ENCODE measurements at places on chromosomes 13 and 19.

DNA sequence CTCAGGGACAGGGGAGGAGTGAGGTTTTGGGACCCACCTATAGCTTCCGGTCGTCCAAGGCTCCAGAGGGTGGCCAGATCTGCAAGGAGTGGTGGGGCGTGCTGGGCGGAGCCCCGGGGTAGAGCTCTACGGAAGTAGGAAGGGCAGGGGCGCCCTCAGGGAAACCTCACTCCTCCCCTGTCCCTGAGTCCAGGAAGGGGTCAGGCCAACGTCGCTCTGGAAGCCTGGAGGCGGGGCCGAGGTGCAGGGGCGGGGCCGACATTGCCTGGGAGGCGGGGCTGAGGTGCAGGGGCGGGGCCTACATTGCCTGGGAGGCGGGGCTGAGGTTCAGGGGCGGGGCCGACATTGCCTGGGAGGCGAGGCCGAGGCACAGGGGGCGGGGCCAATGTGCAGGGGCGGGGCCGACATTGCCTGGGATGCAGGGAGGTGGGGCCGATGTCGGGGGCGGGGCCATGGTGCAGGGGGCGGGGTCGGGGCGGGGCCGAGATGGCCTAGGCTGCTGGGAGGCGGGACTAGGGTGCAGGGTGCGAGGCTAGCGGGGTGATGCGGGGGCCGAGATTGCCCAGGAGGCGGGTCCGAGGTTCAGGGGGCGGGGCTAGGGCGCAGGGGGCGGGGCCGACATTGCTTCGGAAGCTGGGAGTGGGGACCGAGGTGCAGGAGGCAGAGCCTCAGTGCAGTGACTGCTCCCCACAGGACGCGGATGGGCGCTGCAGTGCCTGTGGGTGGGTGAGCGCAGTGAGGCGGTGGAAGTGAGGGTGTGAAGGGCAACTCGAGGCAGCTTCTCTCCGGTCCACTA, 4.9 kb upstream of the PALM start:
- no peak for DNase-seq

DNA sequence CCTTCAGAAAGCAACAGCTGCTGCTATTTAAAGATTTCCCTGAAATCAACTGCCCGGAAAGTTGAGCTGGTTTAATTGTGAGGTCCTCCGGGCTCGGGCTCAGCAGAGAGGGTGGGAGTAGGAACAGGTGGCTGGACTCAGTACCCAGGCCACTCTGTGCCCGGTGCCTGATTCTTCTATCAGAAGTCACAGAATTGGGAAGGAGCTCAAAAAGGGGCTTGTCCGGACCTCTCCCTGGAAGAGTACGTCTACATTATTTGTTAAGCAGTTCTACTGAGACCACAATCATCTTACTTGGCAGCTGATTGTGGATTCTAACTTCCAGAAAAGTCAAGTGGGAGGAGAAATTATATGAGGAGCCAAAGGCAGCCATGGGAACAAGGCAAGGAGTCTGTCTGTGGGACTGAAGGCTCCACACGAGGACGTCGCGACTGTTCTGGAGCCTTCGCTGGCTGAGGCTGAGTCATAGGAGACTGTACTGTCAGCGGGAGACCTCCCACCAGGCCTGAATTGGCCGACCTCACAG, 91.7 kb upstream of the ANKRD10 start:
- DNase-seq, result peak; percentile 64

DNA sequence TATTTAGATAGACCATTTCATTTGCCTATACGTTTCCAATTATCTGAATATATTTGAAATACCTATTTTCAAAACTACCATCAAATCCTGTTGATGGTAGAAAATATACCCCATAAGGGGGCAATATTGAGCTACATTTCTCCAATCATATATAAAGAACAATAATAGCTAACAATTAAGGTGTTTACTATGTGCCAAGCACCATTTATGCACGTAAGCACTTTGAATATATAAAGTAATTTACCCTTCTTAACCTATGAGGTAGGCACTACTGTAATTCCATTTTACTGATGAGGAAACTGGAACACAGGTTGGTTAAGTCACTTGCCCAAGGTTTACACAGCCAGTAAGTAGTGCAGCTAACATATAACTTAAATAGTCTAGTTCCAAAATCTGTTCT, 79.2 kb downstream of the UBL3 start:
- DNase-seq, result no peak

DNA sequence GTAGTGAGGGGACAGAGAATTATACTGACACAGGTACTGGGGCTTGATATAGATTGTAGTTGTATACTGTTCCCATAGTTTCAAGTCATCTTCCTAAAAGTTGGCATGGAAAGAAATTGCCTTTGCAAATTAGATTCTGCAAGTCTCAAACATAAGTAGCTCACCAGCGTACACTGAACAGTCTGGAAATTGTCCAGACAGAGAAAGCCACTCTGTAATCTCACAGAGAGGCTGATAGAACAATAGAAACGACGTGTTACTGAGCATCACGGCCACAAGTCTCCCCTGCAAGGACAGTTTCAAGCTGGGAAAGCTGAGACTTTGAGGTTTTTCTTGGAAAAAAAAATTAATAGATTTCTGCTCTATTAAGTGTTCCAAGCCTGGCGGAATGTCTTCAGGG, 228.6 kb downstream of the DNAJC15 start:
- DNase-seq, result no peak

- DNase-seq, result peak; percentile 98
Observed at GRCh38 chr19:37251308-37252229, 33.6 kb downstream of the ZNF383 start.

DNA sequence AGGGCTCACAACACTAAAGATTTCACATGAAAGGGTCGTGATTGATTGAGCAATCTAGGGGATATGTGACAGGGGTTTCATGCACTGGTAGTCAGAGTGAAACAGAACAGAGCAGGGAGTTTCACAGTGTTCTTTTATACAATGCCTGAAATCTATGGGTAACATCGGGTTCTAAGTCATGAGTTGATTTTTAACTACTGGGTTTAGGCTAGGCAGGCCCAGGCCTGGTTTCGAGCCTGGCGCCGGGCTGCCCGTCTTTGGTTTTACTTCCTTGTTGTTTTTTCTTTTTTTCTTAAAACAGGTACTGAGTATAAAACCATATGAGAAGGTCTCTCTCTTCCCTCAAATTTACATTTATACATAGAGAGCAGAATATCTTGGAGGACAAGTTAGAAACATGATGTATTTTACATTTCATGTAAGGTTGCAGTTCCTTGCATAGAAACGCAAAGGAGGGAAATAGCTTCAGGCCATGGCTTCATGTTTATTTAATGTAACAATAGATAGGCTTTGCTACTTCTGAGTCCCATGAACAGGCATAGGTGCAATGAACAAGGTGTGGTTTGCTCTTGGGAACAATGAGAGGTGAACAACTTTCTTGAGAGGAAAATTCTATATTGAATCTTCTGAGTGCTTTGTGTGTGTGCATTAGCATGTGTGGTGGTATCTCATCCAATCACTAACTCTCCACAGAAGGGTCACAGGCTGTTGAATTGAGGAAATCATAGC, 128.9 kb upstream of the RXFP2 start:
- no peak for DNase-seq

DNA sequence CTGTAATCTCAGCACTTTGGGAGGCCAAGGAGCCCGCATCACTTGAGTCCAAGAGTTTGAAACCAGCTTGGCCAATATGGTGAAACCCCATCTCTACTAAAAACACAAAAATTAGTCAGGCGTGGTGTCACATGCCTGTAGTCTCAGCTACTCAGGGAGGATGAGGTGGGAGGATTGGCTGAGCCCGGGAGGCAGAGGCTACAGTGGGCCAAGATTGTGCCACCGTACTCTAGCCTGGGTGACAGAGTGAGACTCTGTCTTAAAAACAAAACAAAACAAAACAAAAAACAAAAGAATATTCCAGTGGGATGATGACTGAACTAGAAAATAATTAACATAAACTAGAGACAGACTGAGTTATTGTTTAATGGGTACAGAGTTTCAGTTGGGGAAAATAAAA, 81.7 kb upstream of the ABCC4 start:
- no peak for DNase-seq

DNA sequence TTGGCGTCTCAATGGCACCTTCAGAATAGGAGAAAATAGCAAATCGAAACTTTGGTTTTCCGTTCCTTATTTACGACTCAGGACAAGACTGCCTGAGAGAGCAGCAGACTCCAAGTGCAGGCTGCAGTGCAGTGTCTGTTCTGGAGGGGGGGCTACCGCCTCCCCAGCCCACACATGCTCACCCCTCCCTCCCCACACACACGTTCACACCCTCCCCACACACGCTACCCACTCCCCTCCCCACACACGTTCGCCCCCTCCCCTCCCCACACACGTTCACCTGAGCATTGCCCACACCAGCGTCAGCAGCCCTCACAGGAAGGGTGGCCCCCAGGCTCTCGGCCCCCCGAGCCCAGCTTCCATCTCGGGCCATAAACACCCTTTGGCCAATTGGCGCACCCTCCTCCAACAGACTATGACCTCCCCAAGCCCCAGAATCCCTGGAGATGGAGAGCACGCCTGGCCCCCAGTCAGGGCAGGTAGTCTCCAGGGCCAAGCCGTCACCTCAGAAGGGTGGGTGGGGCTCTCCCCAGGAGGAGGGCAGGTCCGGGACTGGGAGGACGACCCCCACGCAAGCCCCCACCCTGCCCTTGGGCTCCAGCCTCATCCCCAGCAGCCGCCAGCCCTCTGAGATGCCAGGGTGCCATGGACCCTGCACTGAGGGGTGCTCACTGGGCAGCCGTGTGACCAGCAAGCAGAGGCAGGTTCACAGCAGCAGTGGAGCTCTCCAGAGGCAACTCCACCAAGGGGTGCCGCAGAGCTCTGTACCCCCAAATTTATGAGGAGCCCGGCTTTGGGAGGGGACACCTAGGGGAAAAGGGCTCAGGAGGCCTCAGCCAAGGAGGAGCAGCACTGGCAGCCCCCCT, 27.5 kb downstream of the RASA3 start:
- no peak for DNase-seq

DNA sequence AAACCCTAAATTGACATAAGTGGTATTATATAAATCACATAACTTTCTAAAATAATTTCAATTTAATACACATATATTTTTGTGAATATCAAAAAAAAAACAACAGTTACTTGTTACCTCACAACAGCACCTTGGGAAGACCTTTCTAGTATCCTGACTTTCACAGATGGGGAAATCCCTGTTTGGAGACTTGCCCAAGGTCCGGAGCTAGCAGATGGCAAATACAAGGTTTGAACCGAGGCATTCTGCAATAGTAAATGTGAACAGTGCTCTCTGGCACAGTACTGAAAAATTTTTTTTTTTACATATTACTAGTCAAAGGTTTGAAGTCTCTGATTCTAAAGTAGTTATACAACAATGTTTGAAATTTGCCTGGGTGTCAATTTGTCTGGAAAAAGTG, 104.5 kb downstream of the SUCLA2 start:
- DNase-seq, result no peak

DNA sequence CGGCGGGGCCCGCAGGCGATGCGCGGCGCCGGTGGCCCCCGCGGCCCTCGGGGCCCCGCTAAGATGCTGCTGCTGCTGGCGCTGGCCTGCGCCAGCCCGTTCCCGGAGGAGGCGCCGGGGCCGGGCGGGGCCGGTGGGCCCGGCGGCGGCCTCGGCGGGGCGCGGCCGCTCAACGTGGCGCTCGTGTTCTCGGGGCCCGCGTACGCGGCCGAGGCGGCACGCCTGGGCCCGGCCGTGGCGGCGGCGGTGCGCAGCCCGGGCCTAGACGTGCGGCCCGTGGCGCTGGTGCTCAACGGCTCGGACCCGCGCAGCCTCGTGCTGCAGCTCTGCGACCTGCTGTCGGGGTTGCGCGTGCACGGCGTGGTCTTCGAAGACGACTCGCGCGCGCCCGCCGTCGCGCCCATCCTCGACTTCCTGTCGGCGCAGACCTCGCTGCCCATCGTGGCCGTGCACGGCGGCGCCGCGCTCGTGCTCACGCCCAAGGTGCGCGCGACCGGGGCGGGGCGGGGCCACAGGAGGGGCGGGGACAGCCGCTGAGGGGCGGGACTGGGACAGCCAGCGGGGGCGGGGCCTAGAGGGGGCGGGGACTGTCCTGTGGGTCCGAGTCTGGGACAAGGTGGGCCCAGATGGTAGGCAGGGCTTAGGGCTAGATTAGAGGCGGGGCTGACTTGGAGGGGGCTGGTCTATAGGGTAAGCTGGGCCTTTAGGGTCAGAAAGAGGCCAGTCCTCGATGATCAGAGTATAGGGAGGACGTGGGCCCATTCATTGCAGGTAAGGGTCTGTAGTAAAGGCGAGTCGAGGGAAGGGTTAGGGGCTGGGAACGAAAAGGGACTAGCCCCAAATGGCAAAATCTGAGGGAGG, 5.1 kb downstream of the GRIN2D start:
- no peak for DNase-seq

DNA sequence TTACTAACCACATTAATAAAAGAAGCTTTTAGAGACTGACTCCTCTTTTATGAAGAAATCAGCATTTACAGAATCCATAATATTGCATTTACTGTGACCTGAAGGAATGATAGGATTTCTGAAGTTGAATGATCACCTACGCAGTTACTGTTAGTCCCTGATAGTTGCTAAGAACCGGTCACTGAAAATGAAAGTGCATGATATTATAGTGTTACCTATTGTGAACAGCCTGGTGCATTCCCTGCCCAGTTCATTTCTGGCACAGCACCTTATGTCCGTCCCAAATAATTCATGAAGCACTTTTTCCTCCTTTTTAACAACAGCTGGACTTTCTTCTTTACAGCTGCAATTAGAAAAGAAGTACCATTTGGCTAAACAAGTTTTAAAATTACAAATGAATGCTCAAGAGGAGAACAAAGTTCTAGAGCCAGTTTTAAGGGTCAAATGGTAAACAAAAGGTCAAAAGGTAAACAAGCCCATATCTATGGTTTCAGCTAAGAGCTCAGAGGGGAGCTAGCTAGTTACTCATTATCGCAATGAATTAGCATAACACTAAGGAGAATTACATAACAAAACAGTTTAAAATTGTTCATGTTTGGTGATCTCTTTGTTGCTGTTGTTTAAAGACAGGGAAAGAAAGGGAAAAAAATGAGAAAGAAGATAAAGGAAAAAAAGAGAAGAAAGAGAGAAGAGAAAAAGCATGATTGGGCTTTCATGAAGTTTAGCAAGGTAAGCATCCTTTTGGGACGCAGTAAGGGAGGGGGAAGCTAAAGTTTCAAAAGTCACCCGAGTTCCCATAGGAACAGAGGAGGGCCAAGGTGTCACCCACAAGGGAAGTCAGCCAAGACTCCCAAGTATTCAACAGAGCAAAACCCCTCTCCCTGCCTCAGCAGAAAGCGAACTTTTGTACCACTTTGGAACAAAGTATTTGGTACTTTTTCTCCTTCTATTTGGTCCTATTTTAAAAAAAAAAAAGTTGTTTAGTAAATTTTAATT, 50.2 kb downstream of the FLT3 start:
- DNase-seq, result no peak

Measured in AG09309 (cell line).